ENCODE measurements at places on chromosomes 3 and 15.

DNA sequence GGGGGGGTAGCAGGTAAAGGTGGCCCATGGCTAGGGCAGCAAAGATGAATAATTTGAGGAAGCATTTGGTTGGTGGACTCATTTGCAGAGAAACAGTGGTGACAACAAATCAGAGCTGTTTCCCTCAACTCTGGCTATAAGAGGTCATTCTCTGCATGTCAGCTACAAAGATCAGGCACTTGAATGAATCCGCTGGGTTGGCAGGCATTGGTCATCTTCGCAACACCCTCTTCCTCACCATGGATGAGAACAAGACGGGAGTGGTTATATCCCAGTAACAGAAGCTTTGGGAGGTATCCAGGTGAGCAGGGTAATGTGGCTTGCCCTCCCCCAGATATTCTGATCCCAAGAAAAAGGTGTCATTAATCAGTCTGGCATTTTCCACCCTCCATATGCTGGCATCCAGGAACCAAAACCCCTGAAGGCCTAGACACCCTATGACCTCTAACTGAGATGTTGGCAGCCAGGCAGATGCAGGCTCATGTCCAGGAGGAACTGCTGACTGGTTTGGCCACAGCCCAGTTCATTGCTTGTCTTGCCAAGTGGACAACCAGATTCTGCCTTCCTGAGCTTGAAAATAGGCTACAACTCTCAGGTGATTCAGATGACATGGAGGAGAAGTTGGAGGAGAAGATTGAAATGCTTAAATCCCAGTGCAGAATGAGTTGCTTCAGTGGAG lies 108.9 kb upstream of the TRIM42 start:
- no peak for DNase-seq

DNA sequence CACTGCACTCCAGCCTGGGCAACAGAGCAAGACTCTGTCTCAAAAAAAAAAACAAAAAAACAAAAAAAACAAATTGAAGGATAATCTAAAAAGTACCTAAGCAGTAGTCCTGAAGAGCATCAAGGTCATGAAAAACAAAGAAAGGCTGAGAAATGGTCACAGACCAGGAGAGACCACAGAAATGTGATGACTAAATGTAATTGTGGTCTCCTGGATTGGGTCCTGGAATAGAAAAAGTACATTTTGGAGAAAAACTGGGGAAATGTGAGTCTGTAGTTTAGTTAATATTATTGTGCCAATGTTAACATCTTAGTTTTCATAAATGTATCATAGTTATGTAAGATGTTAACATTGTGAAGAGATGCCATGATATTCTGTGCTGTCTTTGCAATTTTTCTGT lies 267.5 kb upstream of the NR2E3 start:
- DNase-seq: no peak

- no peak for DNase-seq
These were observed 746.4 kb upstream of the NR2F2 start for GRCh38 chr15:95584088-95584487.

DNA sequence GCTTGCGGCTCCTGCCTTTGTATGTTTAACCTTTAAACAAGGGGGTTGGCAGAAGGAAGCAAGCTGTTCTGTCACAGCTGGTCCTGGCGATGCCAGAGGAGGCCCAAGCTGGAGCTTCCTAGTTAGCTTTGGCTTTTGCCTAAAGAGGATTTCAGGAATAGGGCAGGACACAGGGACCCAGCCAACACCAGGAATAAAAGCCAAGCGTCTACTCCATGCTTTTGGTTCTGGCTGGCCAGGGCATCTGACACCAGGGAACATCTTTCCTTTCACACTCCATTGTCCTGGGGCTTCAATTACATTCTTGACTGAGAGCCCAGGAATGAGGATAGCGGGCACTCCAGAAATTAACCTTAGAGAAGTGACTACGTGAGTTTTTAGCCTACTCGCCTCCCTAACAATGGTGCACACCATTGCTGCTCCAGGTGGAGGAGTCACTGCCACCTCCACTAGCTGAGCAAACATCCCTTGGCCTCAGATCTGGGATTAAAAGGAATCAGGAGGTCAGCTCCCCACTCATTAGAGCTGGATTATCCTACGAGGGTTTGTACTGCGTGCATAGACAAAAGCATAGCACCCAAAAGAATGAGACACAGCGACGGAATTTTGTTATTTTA lies 38.2 kb downstream of the TPM1 start:
- no peak for DNase-seq

- DNase-seq: no peak
These were observed 283.3 kb upstream of the ROBO2 start for GRCh38 chr3:76756577-76756976.

DNA sequence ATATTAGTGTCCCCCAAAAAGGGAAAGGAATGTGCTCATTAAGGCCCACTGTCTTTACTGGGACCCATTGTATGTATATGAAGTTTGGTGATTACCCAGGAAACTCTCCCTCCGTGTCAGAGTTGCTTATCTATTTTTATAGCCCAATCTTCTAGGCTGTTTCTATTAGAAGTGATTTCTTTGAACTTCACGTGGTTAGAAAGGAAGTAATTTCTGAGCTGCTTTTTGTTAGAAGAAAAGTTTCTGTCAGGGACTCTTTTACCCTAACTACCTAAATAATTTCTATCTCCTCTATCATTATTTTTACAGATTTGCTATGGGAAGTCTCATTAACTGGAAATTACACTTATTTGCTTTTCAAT lies 17.7 kb upstream of the SENP7 start:
- DNase-seq: no peak

DNA sequence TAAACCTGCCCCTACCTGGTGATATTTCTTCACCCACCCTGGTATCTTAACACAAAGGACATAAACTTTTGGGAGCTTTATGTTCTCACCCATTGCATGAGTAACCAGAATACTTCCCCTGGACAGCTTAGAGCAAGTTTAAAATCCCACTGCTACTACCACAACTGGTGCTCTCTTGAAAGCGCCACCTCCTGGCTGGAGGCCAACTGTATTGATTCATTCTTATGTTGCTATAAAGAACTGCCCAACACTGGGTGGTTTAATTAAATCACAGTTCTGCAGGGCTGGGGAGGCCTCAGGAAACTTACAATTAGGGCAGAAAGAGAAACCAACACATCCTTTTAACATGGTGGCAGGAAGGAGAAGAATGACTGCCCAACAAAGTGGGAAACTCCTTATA lies 592.4 kb downstream of the EPHA3 start:
- DNase-seq: no peak

GRCh38 chr3:120909602-120909878 lies 1.5 kb downstream of the STXBP5L start:
- DNase-seq: no peak

DNA sequence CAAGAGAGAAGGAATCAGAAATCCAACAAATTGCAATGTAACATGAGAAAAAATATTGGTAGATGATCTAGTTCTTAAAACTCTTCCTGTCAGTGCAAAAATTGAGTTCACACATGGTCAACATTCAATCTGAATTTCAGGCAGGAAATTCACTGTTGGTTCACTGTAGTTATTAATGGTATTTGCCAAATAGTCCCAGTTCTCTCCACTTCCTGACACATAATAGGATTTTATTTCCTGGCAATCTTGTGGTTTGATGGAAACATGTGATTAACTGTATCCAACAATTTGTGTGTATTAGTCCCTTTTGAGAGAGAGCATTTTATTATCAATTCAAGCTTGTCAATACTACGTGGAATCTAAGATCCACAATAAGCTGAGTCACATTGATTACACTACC lies 1103.1 kb downstream of the ROBO2 start:
- no peak for DNase-seq

DNA sequence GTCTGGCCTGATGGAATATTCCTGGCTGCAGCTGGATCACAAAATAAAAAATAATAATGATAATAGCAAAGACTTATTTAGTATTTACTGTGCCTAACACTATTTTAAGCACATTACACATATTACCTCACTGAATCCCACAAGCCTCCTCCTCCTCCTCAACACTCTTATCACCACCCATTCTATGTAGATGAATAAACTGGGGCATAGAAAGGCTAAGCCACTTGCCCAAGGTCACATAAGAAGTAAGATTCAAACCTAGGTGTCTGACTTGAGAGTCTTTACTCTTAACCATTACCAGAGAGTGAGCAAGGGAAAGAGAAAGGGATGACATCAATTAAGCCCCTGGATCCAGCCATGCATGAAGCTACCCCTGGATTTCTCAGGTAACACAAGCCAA lies 493.1 kb downstream of the SHQ1 start:
- DNase-seq: no peak

DNA sequence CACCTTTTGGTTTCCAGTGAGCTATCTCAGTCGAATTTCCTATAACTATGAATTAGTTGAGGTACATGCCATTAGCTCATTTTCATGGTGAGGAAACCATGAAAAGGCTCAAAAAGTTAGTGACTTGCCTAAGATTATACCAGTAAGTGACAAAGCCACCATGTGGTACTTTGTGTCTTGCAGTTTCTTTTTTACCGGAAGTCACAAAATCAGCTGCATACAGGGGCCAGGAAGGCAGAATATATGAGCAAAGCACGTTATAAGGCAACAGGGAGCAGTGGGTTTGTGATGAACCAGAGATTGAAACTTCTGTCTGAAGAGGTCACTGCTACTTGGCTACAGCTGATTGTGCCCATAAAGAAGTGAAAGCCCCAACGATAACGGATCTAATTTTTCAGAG lies 50.3 kb downstream of the CMTM8 start:
- no peak for DNase-seq

GRCh38 chr3:116005404-116005803 lies 382.1 kb downstream of the GAP43 start:
- DNase-seq: no peak

DNA sequence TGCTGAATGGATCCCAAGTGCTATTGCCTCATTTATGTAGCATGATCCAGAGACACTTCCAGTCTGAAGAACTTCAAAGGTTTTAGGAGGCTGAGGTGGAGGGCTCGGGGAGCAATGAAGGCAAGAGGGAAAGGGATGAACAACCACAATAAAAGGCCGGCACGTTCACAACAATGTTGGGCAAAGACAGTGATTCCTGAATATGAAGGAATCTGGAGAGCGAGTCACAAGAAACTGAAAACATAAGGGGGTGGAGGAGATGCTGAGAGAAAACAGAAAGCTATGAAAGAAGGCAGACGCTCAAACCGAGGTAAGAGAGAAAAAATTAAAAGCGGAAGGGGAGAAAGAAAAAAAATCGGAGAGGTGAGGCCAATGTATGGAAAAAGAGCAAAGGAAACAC lies 120.1 kb downstream of the GREM1 start:
- no peak for DNase-seq

GRCh38 chr15:40545457-40545856 lies 19.4 kb downstream of the CCDC32 start:
- no peak for DNase-seq

GRCh38 chr3:9211155-9211950 lies 38.1 kb downstream of the SRGAP3 start:
- DNase-seq: no peak

GRCh38 chr3:125403789-125404188 lies 28.7 kb upstream of the ZNF148 start:
- DNase-seq: no peak

GRCh38 chr3:195033531-195034091 lies 237.3 kb downstream of the XXYLT1 start:
- no peak for DNase-seq

GRCh38 chr3:89525609-89526008 lies 418.2 kb downstream of the EPHA3 start:
- no peak for DNase-seq

DNA sequence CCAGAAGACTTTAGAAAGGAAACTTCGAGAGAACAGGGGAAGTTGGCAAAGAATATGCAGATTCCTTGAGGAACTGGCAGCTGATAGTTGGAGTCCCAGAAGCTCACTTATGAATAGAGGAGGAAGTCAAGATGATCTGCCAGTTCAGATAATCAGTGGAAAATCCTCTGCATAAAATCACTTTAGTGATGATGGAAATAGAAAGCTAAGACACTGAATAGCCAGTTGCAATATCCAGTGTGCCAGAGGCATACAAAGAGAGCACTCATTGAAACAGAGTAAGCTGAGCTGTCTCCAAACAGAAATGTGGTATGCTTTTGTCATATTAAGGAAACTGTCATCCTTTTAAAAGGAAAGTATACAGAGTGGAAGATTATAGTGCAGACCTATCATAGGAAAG lies 1207.6 kb downstream of the OTOL1 start:
- DNase-seq: no peak

DNA sequence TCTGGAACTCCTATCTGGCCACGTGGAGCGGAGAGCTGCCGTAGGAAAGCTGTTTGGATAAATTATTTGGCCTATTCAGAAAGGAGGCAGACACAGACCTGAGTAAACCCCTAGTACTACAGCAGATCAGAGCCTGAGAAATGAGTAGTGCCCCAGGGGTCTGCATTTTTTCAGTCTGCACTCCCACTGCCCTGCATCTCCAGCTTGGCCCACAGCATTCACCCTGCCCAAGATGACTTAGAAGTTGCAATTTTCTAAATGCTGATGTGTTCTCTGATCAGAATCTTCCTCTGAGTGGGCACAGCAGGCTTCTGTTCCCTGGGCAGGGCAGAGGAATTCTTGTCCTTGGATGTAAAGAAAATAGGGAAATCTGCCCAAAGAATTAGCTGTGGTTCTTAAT lies 55.1 kb upstream of the PIK3CB start:
- DNase-seq: no peak

- no peak for DNase-seq
These were observed 40.8 kb downstream of the TMEM45A start for GRCh38 chr3:100533176-100533575.

DNA sequence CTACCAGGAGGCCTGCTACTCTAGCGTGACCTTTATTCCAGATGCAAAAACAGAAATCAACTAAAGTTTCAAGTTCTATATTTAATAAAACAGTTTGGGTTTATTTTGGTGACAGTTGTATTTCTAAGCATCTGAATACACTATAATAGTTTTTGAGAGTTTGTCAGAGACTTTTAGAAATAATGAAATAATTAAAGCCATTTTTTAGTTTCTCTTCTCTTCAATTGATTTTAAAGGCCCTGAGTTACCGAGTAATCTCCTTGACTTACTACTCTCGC lies 523.4 kb downstream of the CADM2 start:
- no peak for DNase-seq

DNA sequence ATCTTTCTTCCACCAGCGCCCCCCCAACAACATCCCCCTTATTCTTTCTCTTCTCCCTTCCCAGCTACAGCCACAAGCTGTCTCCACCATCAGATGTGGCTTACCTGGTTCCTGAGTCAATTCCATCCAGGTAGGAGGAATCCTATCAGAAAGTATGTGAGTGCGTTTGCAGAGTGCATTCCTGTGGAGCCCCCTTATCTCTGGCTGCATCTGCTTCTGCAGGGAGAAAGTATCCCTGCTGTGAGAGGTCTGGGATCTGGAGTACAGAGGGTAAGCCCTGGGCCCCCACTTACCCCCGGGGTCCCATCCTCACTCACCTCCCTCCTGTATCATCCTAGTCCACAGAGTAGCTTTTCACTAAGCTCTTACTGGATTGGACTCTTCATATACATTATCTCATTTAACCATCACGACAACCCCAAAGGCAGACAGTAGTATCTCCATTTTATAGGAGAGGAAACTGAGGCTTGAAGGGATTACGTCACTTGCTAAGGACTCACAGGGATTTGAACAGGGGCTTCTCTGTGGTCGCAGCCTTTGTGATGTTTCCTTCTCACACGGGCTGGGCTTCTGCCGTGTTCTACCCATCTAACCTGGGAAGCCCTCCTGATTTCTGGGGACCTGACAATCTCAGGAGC lies 22.2 kb upstream of the MAGEF1 start:
- no peak for DNase-seq

GRCh38 chr15:80660119-80660518 lies 35.0 kb upstream of the ABHD17C start:
- no peak for DNase-seq

GRCh38 chr15:81749716-81750375 lies 296.0 kb downstream of the MEX3B start:
- DNase-seq: no peak

GRCh38 chr3:119741657-119742590 lies 39.1 kb downstream of the CFAP91 start:
- DNase-seq: no peak

All from activated CD4-positive, alpha-beta T cell treated with anti-CD3 and anti-CD28 coated beads, Interleukin-2, amount 50 U/mL, for 48 hours (primary cell).